Esophagus muscularis mucosa (tissue), 4 donors: ENCODE measurements at places on chromosomes 2 and 18. TPM values are rescaled to one million over a fixed set of nuclear protein-coding genes. Genes with fewer than 3 reads are reported as not detected.

- no peak for DNase-seq
These were observed 90.6 kb upstream of the HNMT start for GRCh38 chr2:137873536-137874244.

- no peak for DNase-seq
These were observed 252.2 kb upstream of the CDH20 start for GRCh38 chr18:61080954-61081528.

- no peak for DNase-seq
These were observed 63.4 kb downstream of the NCKAP5 start for GRCh38 chr2:133504566-133505505.

- DNase-seq = no peak
These were observed 5.3 kb upstream of the VPS4B start for GRCh38 chr18:63427558-63427957.

DNA sequence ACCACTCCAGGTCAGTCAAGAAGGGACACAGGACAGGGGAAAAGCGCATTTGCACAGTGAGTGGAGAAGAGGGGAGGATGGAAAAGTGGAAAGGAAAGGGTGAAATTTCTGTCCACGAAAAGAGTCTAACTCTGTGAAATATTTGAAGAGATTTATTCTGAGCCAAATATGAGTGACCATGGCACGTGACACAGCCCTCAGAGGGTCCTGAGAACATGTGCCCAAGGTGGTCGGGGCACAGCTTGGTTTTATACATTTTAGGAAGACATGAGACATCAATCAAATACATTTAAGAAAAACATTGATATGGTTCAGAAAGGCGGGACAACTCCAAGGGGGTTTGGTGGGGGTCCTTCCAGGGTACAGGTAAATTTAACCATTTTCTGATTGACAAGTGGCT lies 111.1 kb downstream of the MYT1L start:
- DNase-seq = no peak

DNA sequence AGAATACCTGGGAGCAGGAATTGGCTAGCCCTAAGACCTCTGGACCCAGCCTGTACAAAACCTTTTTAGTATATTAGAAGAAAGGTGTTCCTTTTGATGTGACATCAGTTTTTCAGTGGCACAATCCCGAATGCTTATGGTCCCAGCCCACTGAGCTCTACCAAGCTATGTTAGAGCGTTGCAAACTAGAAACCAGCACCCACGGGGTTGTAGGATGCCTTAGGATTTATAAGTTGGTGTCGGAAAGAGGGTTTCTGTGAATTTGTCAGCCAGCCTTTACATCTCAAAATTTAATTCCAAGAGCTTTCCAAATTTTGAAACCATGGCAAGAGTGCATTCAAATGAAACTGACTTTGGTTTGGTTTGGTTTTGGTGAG lies 499 bp upstream of the LMAN1 start:
- DNase-seq = no peak

- peak; percentile 90 for DNase-seq
These were observed 70.5 kb downstream of the CLHC1 start for GRCh38 chr2:55161295-55162210.

GRCh38 chr2:86157009-86157556 lies 38.2 kb downstream of the IMMT start:
- no peak for DNase-seq

MC5R gene
- not detected for total RNA-seq

CCDC148 gene
- total RNA-seq = 2.1 TPM

FBXO15 gene
- not detected for total RNA-seq

UGT1A10 gene
- total RNA-seq = not detected

MAP3K19 gene
- not detected for total RNA-seq
